ENCODE measurements at places on chromosomes 5 and 9.

GRCh38 chr5:95520206-95520605 lies 34.6 kb downstream of the SKIC3 start:
- DNase-seq: no peak

DNA sequence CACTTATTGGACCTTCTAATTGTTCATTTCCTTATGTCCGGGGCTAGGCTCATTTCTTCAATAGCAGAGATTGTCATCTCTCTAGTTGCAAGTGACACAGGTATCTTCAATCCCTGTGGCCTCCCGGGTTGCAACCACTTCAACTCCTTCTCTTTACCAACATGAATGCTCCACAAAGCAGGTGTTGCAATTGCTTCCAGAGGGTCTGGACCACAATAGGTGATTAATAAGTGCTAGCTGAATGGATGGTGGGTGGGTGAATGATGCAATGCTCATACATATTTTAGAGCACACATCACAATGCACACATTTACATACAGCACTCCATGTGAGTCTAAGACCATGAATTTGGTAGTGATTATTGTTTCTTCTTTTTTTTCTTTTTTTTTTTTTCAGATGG lies 2.6 kb downstream of the CEMIP2 start:
- no peak for DNase-seq

- DNase-seq: no peak
These were observed 516.6 kb downstream of the RAB3C start for GRCh38 chr5:59099270-59099994.

- no peak for DNase-seq
These were observed 439.6 kb upstream of the PTGER4 start for GRCh38 chr5:40240111-40240510.

- no peak for DNase-seq
These were observed 98.3 kb upstream of the CDKN2B start for GRCh38 chr9:22107202-22108045.

- no peak for DNase-seq
These were observed 584.5 kb upstream of the DMAC1 start for GRCh38 chr9:8384091-8384490.

GRCh38 chr9:94825611-94825958 lies 99.1 kb downstream of the AOPEP start:
- no peak for DNase-seq

GRCh38 chr5:176362233-176362490 lies 598 bp upstream of the KIAA1191 start:
- DNase-seq: no peak

DNA sequence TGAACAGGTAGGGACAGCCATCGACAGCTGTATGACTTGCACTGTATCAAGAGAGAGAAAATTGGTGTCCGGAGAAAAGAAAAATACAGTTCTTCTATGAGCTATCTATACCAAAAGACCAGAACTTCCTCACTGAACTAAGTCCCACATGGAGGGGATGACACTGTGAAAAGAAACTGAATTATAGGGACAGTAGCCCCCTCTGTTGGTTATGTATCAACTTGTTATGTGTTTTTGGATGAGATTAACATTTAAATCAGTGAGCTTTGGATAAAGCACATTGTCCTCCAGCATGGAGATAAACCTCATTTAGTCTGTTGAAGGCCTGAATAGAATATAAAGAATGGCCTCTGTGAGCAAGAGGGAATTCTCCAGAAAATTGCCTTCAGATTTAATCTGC lies 176.6 kb upstream of the SH3GL2 start:
- DNase-seq: no peak

GRCh38 chr9:18396102-18396728 lies 77.7 kb upstream of the ADAMTSL1 start:
- peak; percentile 24 for DNase-seq

DNA sequence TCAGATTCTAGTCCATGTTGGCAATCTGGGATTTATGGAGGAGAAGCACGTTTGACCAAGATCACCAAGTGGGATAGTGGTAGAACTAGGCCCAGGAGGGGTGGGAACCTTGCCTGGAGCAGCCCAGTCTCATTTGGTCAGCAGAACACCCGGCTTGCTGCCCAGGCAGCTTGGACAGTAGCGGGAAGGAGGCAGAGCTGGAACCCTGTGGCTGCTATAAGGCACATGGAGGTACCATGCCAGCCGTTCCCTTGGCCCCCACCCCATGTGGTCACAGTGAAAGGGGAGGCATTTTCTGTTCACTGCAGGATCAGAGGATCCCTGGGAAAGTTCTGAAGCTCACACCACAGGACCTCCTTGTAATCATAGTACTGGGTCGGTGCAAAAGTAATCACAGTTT lies 75.4 kb upstream of the ORM1 start:
- DNase-seq: no peak

All from HAP-1 (cell line).